ENCODE measurements at places on chromosomes 12 and 14.
A peak's percentile ranks its signal among the peaks of the same experiment; 100 is the strongest.

DNA sequence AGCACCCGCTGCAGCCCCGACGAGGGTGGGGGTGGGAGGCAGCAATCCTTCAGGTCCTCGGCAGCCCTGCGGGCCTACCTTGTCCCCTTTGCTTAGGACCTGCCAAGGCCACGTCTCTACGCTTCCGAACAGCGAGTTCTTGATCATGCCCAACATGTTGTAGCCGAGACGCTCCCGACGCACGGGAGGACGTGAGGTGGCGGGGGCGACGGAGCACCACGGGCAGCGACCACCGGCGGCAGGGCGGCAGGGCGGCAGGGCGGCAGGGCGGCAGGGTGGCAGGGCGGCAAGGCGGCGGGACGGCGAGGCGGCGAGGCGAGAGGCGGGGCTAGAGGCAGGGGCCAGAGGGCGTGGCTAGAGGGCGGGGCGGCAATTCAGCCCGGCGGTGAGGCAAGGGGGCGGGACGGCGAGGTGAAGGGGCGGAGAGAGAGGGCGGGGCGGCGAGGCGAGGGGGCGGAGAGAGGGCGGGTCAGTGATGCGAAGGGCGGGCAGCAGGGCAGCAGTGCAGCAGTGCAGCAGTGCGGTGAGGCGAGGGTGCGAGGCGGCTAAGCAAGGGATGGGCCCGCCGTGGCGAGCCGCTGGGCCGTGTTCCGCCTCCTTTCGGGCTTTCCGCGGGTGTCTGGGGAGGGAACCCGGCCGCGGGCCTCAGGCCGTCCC lies at the start of gene HEBP1:
HEBP1 (minus strand) TSS at position 307 of the 657 bp plus-strand sequence; CDS start at position 156, 151 bp downstream.
- peak; percentile 94 for DNase-seq

DNA sequence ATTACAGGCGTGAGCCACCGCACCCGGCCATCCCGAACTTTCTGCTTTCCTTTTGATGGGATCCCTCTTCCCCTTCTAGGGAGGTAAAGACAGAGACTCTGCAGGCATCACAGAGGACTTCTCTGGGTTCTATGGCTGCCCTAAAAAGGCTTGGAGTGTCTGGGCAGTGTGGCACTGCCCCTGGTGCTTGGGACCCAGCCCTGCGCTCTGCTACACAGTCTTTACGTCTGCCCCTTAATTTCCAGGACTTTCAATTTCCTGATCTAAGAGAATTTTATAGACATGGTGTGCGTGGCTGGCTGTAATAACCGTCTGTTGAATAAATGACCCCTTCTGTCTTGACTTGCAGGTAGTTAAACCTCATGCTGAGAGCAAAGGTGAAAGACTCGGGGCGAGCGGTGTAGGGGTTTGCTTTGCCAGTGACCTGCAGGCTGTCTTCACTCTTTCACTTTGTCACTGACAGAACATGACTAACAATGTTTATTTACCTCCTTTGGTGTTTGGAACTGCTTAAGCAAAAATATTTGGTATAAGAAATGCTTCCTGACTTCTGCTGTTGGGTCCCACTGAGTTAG lies 110.9 kb upstream of the MAP1LC3B2 start:
- DNase-seq: no peak

GRCh38 chr12:94263011-94263811 lies 114.8 kb downstream of the PLXNC1 start:
- DNase-seq: peak; percentile 64

DNA sequence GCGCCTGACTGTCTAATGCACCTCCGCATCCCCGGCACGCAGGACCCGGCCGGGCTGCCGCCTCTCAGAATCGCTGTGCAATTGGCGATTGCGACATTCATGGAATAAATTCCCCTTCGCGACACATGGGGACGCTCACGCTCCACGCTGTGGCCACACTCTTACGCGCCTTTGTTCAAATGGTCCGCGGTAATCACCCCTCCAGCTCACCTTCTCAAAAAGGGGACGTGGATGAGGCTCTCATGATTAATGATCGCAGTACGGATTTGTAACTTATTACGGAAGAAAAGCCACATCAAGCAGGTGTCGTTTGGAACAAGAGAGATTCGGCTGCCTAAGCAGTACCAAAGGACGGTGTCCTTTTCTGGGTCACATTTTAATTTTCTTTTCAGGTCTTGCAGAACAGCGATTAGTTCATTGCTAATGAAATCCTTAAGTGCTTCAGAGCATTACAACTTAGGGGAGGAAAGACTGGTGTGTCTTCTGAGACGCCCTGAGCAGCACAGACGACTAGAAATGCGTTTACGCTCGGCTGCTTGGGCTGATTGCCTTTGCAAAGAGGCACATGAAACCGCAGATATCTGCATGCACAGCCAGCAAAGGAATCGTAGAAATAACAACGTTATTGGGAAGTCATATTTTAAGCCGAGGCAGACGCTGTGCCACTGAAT lies 37.3 kb upstream of the ADGRD1 start:
- DNase-seq: peak; percentile 6

GRCh38 chr12:20099395-20100183 lies 268.7 kb upstream of the PDE3A start:
- DNase-seq: no peak

GRCh38 chr12:49622501-49623141 lies 740 bp upstream of the PRPF40B start:
- no peak for DNase-seq

- DNase-seq: no peak
Measured at GRCh38 chr14:90788031-90788430, 28.2 kb downstream of the TTC7B start.

GRCh38 chr12:19946550-19946949 lies 421.8 kb upstream of the PDE3A start:
- no peak for DNase-seq

GRCh38 chr12:54598970-54599369 lies 10.5 kb upstream of the PPP1R1A start:
- no peak for DNase-seq

DNA sequence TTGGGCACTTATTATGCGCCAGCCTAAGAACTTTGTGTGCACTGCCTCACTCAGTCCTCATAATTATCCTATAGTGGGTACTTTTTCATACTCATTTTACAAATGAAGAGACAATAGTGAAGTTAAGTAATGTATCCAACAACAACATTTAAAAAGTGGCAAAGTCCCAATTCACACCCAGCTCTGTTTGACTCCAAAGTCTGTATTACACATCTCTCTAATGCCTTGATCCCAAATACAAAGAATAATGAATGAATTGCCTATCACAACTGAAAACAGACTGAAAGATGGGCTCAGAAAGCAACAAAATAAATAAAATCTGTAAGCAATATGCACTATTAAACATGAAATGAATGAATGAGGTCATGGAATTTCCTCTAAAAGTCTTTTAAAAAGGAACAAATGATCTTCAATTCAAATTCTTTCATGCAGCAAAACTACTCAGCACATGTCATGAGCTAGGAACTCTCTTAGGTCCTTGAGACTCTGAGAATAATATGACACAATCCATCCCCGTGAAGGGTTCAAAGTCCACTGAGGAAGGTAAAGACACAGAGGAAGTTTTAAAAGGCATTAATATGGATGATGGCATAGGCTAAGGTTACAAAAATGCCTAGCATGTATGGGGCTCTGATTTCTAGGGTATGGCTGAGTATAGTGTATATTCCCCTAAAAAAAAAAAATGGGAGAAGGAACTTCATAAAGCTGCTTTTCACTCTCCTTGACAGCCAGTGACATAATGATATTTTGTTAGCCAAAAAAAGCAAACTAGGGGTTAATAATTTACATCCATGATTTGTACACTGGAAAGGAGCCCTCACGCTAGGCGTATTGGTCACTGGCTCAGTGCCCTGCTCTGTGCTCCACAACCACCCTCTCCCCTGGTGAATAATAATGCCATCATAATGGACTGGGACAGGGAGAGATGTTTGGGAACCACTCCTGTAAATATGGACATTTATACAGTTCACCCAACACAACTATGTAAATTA lies 103.4 kb downstream of the SLC2A13 start:
- DNase-seq: no peak

DNA sequence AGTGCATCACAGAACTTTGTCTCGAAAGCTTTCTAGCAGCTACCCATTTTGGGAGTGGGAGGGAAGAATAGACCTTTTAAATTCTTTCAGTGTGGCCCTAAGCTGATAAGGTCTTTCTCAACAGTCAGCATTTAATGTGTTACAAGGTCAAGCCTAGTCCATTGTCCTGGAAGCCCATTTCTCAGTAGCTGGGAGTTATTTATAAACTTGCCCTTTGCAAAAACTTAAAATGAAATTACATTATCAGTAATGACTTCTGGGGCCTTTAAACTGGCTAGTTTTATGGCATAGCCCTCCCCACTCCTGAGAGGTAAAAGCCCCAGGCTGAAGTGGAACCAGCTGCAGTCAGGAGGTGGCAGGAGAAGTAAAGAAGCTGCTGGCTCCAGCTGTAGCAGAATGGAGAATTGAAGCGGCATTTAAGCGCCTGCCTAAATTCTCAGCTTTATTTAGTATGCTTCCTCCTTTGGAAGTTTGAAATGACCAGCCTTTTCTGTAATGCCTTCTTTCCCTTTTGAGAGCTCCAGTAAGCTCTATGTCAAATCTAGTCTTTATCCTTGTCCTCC lies 12.4 kb downstream of the COPZ1 start:
- no peak for DNase-seq

DNA sequence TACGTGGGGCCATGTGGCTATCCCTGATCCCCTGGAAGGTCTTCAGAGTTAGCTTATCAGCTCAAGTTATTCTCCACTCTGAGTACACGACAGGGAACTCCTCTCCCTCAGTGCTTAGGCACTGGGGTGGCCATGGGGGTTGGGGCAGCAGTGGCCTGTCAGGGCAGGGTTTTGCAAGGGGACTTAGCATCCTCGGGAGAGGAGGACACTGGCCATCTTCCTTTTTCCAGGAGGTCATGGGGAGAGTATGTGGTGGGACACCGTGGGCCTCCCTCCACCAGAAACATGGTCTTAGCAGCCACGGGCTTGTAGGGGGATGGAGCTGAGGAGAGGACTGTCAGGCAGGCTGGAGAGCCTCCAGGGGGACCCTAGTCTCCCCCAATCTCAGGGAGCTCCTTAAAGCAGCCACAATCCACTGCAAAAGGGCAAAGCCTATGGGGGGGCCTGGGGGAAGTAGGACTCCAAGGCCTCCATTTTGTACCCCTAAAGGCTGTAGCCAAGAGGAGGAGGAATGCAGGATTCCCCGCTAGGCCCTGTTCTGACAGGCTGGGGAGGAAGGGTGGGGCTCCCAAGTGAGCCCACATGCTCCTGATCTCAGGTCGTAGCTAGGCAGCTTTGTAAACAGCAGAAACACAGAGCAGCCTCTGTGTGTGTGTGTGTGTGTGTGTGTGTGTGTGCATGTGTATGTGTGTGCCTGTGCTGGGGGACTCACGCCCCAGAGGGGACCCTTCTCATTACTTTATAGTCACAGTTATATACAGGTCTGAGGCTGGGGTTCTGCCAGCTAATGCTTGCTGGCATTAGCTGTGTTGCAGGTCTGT lies 36.6 kb downstream of the KRT80 start:
- no peak for DNase-seq

- DNase-seq: no peak
Measured at GRCh38 chr12:9948606-9949296, 16.6 kb upstream of the CLEC2A start.

DNA sequence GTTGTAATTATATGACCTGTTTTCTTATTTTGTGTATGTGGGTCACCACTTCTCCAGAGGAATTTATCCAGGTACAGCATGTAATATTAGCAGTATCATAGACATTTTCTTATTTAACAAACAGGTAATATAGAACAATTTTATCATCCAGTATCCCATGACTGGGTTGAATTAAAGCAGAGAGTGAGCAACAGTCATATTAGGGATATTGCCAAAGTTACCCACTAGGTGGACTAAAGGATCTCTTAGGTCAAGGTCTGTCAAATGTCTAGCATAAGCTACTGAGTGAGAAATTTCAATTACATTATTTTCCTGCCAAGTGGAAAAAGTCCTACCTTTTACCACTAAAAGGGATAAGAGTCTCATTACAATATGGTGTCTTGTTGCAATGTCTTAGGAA lies 62.1 kb upstream of the TRIM9 start:
- no peak for DNase-seq

- no peak for DNase-seq
Measured at GRCh38 chr12:99911967-99912366, 72.8 kb downstream of the ANKS1B start.

- DNase-seq: no peak
Measured at GRCh38 chr12:53805791-53806190, 54.0 kb upstream of the CISTR start.

GRCh38 chr14:105324080-105324778 lies 9.7 kb downstream of the PACS2 start:
- DNase-seq: no peak

DNA sequence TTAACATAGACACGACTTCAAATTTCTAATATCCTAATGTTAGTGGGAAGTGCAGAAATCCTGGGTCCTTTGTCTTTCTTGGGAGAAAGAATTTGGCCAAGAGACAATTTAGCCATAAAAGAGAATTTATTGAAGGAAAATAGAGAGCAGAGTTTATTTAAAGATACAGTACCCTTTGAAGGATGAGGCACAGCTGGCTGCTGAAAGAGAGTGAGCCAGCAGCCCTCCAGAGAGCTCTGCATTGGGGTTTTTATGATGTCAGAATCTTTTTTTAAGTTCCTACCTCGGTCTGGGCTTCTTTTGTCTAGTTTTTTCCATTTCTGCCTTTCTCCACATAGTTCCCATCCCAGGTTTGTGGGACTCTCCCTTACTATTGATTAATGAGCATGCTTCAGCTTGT lies 37.5 kb downstream of the CCER1 start:
- no peak for DNase-seq

DNA sequence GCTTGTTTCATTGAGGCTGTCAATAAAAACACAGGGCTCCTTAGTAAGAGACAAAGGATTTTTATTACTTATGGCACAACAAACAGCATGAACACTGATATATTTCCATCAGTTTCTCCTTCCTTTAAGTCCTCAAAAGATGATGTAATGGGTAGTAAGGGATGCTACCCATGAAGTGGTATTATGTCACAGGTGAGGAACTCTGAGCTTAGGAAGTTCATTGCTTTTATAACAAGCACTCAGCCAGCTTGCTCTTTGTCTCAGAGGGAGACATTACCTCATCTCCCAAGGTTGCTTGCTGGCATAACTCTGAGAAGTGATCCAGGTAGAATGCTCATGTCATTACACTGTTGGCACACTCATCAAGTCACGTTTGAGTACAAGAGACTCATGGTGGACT lies 287.0 kb upstream of the OR4E1 start:
- no peak for DNase-seq

GRCh38 chr12:109461049-109461845 lies 15.9 kb downstream of the KCTD10 start:
- no peak for DNase-seq

- DNase-seq: no peak
Measured at GRCh38 chr14:38547961-38548490, 292.1 kb upstream of the CLEC14A start.

- no peak for DNase-seq
Measured at GRCh38 chr12:53048033-53048779, 1.7 kb upstream of the TNS2 start.

DNA sequence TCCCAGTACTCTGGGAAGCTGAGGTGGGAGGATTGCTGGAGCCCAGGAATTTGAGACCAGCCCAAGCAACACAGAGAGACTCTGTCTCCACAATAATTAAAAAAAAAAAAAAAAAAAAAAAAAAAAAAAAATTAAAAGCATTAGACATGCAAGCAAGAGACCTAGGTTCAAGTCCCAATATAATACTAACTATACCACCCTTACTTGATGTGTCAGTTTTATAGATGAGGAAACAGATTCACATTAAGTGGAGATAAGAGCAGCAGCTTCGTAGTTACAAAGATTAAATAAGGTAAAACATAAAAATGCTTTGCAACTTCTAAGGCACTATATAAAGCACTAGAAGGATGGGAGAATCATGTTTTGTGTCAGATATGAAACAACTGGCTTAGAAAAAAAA lies 9.1 kb downstream of the PPTC7 start:
- no peak for DNase-seq
